HT-29 (cell line): ENCODE measurements at places on chromosomes 2 and 18.

- no peak for DNase-seq
Measured at GRCh38 chr2:53859206-53860181, at the start of gene GPR75. Gene GPR75 (minus strand): TSS chr2:53859967. CDS start chr2:53854756, 5,211 bp downstream.

DNA sequence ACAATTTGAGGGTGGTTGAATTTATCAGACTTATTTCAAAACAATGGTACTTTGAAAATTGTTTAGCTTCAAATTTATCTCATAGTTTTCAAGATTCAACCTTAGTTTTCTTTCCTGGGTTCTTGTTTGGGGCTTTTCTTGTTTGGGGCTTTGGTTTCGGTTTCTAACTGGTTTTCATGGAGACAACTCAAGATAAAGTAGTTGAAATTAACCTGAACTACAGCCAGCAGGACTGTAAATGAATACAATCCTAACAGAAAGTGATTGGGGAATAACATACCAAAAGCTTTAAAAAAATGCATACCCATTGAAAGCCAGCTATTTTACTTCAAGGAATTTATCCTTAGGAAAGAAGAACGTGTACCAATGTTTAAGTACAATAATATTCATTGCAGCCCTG is 133.5 kb upstream of the SLC14A2 start:
- DNase-seq: no peak

- no peak for DNase-seq
Measured at GRCh38 chr2:215899141-215900074, 113.9 kb downstream of the MREG start.

GRCh38 chr2:10961490-10961875 is 49.7 kb downstream of the KCNF1 start:
- no peak for DNase-seq

- no peak for DNase-seq
Measured at GRCh38 chr2:8168022-8168717, 513.7 kb upstream of the ID2 start.

DNA sequence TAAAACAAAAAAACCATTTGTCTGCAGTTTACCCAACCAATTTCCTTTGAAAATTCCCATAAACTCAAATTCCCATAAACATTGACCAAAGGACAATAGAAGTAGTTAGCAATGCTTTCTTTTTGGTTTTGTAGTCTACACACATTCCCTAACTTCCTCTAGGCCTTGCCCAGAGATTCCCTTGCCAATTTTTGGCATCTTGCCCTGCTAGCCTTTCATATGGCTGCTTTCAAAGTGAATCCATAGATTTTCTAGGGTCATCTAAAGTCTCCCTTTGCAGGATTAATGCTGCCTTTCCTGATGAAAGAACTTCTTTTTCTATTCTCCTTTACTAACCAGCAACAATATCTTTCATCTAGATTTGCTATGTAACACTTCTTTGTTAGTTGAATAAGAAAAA is 33.4 kb downstream of the THSD7B start:
- no peak for DNase-seq

- no peak for DNase-seq
Measured at GRCh38 chr18:3409811-3410210, 40.2 kb upstream of the TGIF1 start.

GRCh38 chr2:56185582-56186046 is 1.8 kb downstream of the CCDC85A start:
- DNase-seq: no peak

DNA sequence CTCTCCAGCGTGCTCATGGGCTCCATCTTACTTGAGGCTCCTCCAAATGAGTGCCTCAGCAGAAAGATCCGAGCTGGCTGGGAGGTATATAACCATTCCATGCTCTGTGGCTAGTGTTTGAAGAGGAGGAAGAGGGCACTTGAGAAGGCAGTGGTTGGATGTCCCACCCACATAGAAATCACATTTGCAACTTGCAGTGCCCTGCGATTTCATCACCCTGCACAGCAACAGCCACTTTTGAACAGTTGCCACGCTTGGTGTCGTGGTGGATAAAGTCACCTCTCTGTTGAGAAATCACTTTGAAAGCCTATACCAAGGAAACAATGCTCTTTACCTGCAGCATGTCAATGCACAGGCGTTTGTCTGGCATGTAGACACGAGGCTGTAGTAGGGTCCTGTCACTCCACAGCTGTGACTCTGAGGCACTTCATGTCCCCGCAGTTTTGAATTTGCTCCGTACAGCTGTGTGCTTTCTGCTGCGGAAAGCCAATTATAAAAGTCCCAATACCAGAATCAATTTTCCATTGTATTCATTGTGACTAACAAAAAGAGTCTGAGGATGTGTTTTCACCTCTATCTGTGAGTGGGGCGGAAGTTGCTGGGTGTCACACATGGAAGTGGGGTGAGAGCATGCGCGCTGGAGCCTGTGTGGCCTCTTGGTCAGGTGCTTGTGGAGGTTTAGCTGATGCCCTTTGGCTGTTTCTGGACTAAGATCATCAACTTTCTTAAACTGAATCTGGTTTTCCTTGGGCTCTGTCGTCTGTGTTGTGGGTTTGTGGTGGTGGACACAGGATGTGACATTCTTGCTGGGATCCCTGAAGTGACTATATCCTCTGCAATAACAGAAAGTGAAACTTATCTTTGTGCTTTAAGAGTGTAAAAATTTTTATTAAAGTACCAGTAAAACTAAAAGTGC is 2.8 kb downstream of the CNDP2 start:
- DNase-seq: no peak

DNA sequence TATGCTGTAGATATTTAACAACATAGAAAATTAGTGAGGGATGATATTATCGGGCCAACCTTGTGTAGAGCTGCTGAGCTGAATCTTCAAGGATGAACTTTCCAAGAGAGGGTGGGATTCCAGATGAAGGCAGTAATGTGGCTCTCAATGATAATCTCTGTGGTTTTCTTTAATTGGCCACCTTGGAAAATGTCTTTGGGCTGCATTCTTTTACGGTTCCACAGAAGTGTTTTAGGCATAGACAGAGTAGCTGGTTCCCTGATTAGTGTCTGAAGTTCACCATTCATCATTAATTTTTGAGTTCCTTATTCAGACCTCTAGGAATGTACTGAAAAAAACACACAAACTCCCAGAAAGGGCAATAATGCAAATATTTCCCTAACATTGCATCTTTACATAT is 1566.9 kb upstream of the PIK3C3 start:
- no peak for DNase-seq

GRCh38 chr18:49179222-49179621 is 228.5 kb upstream of the SMAD7 start:
- no peak for DNase-seq

GRCh38 chr2:15811367-15811766 is 129.0 kb upstream of the MYCN start:
- DNase-seq: no peak

- DNase-seq: no peak
Measured at GRCh38 chr2:30974092-30974491, 164.1 kb downstream of the GALNT14 start.

DNA sequence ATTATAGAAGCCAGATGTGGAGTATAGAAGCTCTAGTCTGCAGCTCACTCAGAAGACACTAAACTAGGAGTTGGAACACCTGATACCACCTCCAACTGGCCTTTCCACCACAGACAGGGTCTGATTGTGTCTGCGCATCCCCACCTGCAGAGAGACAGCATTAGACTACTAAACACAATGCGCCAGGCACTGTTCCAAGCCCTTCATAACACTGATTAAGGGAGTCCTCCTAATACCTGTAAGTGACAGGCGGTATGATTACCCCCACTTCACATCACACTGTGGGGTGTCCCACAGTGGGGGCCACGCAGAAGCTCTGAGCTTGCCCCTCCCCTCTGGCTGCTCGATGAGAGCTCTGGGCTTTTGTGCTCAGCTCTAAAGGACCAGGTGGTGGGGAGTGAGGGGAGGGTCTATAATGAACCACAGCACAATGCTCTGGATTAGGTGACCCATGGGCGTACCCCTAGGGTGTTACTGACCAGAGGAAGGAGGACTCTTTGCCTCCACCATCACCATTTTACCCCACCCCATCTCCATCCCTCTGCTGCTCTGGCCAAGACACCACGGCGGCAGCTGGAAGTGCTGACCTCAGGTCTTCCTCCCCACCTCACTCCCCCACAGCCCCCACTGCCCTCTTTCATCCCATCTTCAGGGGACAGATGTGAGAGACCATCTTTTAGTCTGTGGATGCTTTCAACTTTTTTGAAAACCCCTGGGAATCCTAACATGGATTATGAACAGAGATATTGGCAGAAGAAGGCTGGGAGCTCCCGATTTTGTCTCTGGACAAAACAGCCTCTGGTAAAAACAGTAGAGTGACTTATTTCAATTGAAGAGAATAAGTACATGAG is 145.1 kb downstream of the GFPT1 start:
- no peak for DNase-seq

GRCh38 chr18:44819944-44820510 is 139.3 kb downstream of the SETBP1 start:
- no peak for DNase-seq
